Cerebellar cortex (tissue), 1 donor: ENCODE measurements at places on chromosomes 7 and 10.

- DNase-seq, result no peak
These were observed 12.1 kb downstream of the KCNH2 start for GRCh38 chr7:150966002-150966401.

DNA sequence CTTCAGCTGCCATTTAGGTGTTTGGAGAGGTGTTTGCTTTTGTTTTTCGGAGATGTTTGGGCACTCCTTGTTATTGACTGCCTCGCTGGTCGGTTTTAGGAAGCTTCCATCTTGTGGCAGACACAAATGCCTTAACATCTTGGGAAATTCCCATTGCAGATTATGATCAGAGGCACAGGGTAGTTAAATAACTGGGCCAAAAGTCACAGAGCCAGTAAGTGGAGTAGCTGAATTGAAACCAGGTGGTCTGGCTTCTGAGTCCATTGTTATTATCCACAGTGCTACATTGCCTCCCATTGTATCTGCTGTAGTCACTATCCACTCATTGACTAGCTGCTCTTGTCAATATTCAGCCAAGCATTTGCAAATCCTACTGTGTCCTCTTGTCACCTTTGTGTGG lies 138.2 kb upstream of the PLPP4 start:
- DNase-seq, result no peak

DNA sequence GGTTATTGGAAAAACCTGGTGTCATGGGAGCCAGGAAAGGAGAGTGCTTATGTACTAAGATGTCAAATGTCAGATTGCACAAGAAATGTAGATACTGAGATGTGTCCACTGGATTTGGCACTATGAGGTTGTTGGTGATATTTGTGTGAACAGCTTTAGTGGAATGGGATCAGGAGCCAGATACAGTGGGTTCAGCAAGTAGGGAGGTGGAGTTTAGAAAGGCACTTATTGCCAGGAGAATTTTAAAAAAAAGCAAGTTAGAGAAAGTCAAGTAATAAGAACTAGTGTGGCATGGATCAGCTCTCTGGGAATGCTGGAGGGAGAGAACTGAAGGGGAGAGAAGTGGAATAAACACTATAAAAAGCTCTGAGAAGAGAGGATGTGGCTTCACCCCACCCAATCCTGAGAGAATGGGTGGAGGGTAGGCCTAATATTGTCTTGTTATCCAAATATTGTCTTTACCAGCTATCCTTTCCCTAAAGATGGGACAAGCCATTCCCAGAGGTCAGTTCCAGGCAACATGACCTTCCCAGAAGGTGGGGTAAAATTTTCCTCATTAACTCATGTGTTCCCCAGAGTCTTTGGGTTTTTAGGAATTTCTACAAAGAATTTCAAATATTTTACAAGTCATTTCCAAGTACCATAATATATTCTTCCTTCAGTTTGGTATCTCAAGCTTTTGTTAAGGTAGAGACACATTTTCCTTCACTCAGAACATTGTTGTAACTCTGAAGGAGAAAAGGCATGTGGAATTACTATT lies 42.3 kb downstream of the ENTPD1 start:
- DNase-seq, result no peak

DNA sequence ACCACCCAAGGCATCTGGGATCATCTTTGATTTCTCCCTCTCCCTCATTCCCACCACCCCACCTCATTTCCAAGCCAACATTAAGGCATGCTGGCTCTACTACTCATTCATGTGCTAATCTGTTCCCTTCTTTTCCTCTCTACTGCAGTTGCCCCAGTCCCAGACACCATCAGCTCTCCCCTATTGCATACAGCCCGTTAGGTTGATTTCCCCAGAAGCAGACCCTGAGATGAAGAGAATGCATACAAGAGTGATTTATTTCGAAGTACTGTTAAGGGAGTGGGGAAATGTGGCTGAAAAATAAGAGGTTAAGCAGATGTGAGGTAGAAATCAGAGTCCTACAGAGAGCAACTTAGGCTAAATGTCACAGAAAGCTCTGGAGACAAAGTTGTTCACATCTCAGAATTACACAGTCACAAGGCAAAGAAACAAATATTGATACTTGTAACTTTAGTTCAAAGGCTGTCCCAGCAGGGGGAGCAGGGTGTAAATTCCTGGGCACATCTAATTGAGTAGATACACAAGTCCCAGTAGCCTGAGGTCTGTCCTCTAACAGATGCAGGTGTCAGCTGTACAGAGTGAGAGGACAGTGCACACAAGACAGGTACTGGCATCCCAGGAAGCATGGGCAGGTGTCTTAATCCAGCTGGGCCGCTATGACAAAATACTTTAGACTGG lies 20.9 kb downstream of the AKR1D1 start:
- peak; percentile 9 for DNase-seq

GRCh38 chr7:91239171-91239604 lies 25.0 kb upstream of the FZD1 start:
- no peak for DNase-seq

GRCh38 chr10:28548781-28549498 lies 16.0 kb downstream of the WAC start:
- DNase-seq, result no peak

DNA sequence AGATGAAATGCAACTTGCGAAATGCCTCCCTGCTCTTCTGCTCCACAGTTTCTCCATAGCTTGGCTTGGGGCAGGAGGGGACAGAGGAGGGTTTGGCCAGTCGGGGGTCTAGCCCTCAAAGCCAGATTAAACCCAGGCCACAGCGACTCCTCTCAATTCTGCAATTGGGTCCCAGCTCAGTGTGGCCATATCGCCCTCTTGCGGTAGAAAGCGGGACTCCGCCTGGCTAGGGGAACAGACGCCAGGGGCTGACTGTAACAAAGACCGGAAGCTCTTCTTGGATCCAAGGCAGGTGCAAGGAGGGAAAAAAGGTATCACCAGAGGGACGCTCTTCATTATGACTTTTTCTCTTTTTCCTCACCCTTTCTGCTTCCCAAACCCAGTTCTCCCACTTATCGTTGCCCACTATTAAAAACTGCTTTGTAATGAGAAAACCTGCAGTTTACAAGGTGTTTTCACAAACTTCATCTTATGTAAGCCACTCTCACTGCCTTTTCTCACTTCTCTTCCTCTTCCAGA lies 36.6 kb upstream of the TNPO3 start:
- DNase-seq, result peak; percentile 79

GRCh38 chr7:93399642-93400041 lies 167.5 kb downstream of the VPS50 start:
- DNase-seq, result no peak

GRCh38 chr10:71084061-71084817 lies 128.1 kb upstream of the UNC5B start:
- DNase-seq, result no peak
